ENCODE measurements at places on chromosomes 7 and 10. TPM values are rescaled to one million over a fixed set of nuclear protein-coding genes. Genes with fewer than 3 reads are reported as not detected.

- DNase-seq: no peak
These were observed 36.2 kb downstream of the KAT6B start for GRCh38 chr10:74862625-74863024.

DNA sequence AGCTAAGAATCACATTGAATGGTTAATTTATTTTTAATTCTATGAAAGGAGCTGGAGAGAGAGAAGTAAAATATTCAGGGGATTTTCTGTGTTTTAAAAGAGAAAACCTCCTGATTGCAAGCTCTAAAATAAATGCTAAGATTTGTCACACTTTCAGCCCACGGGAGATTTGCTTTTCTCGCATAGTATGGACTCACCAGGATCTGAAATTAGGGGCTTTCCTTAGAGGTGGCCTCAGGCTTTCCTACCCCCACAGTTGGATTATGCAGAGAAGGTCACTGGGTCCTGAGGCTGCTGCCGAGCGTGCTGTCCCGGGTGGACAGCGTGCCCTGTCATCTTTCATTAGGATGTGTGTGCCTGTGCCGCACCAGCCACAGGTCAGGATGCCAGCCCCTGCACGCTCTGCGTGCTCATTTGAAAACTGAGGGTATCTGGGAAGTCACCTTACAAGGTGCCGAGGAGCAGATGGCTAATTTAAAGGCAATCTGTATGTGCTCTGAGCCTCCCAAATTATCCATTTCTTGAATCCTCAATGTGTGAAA, 258.8 kb downstream of the CELF2 start:
- no peak for DNase-seq

MMP21 gene
- not detected for total RNA-seq

ARID5B gene
- total RNA-seq: 11.0 TPM

FGF8 gene
- total RNA-seq: not detected

DNA sequence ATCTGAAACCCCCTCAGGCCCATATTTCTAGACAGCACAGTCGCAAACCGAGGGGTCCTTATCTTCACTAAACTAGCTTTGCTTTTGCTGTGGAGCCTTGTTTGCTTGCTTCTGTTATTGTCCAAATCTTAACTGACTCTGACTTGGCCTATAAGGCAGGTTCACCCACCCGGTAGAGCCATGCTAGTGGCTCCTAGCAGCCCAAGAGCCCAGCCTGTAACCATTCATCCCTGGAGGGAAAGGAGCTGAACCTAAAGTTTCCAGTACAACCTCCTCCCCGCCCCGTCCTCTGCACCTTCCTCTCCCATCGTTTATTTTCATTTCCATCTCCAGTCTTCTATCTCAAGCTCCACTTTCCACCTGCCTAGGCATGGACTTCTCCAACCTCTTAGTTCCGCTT, 345.7 kb downstream of the PTPRN2 start:
- no peak for DNase-seq

GRCh38 chr10:52257692-52258075, 56.4 kb upstream of the DKK1 start:
- DNase-seq: no peak

PTPRN2 gene
- not detected for total RNA-seq

C10orf143 gene
- total RNA-seq: 1.1 TPM

DNA sequence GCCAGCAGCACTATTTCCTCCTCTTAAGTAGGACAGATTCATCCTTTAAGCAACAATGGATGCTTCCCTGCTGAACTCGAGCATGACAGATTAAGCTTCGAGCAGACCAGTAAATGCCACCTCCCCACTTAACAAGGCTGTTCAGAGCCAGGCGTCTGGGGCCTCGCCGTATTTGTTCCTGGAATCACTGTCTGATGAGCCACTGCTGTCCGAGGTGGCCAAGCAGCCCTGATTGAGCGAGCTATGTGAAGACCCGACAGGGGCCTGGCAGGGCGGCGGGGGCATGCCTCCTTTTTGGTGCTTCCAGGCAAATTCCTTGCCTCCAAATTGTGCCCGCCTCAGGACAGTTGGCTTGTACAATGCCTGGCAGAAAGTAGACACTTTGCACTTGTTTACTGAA, 862.6 kb downstream of the NRG3 start:
- DNase-seq: no peak

GTPBP10 gene
- 21.5 TPM for total RNA-seq

- DNase-seq: no peak
These were observed 68.1 kb upstream of the ITPRID1 start for GRCh38 chr7:31445686-31446355.

DNA sequence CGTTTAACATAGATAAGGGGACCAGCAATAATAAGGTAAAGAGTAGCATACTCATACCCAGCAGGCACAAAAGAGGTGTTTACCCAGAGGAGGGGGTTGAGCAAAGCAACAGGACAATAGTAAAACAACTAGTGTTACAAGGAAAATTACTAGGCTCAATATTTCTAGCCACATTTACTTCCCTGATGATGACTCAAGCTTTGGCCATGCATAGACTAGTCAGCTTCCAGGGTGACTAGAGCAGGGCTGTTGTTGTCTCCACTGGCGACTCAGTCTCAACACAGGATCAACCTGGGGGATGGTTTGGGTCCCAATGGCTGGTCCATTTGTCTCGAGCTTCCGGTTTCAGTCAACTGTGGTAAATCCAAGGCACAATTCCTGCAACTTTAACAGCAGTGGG, 217.7 kb upstream of the KCND2 start:
- peak; percentile 83 for DNase-seq

GRCh38 chr10:3668276-3668965, 116.6 kb downstream of the KLF6 start:
- peak; percentile 88 for DNase-seq

- DNase-seq: no peak
These were observed 30.6 kb downstream of the IL15RA start for GRCh38 chr10:5946786-5947185.

TLL2 gene
- 0.60 TPM for total RNA-seq

DNA sequence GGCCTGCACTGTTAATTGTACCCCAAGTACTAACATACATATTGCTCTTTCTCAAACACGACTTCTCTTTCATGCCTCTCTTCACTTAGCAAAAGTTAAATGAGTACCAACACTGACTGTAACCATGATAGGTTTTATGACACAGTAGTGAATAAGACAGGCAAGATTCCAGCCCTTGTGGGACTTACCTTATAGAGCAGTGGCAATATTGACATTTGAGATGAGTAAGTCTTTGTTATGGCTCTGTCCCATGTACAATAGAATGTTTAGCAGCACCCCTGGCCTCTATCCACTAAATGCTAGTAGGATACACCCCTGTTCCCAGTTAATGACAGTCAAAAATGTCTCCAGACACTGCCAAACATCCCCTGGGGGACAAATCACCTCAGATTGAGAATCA, 11.9 kb upstream of the COL1A2 start:
- DNase-seq: no peak

CYTH3 gene
- 38.0 TPM for total RNA-seq

DNA sequence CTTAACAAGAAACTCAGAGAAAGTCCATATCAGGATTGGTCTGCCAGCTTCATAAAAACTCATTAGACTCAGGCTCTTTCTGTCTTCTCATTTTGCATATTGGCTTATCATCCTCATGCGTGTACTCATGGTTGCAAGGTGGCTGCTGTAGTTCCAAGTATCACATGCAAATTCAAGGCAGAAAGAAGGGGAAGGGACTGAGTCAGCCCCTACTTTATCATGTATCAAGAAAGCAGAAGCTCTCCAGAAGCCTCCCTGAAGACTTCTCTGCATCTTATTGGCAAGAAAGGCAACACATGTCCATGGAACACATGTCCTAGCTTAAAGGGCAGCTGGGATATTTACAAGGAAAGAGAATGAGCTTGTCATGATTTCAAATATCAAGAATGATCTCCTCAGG, 19.4 kb upstream of the EZH2 start:
- no peak for DNase-seq

- DNase-seq: no peak
These were observed 147.5 kb upstream of the TCF7L2 start for GRCh38 chr10:112802411-112803022.

- no peak for DNase-seq
These were observed 6.7 kb upstream of the ADAM12 start for GRCh38 chr10:126394948-126395347.

OR6B1 gene
- total RNA-seq: not detected

- no peak for DNase-seq
These were observed 5.2 kb downstream of the DUSP5 start for GRCh38 chr10:110502851-110503301.

DNA sequence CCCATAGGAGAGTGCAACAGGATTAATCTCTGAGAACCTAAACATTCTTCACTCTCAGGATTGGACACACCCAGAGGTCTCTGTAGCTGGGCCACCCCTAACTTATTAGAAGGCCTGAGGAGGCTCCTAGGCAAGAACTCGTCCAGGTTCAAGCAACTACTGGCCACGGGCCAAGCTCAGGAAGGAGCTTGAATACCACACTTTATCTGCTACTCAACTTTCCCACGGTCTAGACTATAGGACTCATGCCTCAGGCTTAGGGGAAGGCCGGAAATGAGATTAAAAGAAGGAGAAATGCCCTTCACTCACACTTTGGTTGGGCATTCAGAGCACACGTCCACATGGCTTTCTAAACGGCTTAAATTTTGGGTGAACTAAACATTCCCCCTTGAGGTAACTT, 142.8 kb upstream of the PHYHIPL start:
- peak; percentile 1 for DNase-seq

TMEM270 gene
- total RNA-seq: not detected

GRCh38 chr10:46024948-46025347, 5.5 kb downstream of the NCOA4 start:
- no peak for DNase-seq

DNA sequence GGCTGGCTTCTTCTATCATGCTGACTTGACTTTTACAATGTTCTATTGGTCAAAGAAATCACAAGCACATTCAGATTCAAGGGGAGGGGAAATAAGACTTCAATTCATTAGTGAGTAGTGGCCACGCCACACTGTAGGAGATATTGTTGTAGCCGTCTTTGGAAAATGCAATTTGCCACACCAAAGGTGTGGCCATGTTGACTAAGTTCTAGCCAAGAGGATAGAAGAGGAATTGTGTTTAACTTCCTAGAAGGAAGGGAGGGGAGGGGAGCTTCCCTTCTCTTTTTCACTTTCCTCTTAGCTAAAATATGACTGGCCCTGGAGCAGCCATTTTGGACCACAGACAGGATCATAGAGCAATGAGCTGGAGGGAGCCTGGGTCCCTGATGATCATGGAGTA, 3.4 kb upstream of the PRKAR2B start:
- DNase-seq: no peak

MNX1 gene
- total RNA-seq: not detected

DNA sequence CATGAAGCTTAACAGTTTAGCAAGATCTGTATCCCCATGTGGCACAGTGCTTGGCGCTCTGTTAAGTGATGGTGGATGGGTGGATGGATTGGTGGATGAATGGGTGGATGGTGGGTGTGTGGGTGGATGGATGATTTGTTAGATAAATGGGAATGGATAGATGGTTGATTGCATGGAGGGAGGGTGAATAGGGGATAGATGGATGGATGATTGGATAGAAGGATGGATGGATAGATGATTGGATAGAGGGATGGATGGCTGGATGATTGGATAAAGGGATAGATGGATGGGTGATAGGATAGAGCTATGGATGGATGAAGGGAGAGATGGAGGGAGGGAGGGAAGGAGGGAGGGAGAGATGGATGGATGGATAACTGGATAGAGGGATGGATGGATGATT, 229.7 kb downstream of the CUX1 start:
- no peak for DNase-seq

- peak; percentile 35 for DNase-seq
These were observed 154.4 kb upstream of the NPY start for GRCh38 chr7:24129597-24129996.

DNA sequence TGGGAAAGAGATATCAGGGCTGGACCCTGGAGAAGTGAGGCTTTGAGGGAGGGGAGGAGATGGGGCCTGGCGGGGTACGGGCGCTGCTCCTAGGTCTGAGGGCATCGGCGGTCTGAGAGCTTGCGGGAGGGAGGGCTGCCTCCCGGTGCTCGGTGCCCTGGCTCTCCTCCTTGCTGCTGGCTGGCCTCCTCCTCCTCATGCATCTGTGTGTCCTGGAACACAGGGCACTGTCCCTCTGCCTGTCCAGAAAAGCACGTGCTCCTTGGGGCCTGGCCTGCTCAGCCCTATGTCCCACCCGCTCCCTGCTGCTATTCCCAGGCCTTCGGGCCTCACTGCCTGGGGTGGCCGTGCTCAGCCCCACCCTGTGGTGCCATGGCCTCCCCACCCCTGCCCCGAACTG, 166.9 kb downstream of the RNF216 start:
- no peak for DNase-seq

ACTR3C gene
- total RNA-seq: 2.9 TPM

- no peak for DNase-seq
These were observed 526.9 kb downstream of the KCNMA1 start for GRCh38 chr10:77110757-77111156.

DNA sequence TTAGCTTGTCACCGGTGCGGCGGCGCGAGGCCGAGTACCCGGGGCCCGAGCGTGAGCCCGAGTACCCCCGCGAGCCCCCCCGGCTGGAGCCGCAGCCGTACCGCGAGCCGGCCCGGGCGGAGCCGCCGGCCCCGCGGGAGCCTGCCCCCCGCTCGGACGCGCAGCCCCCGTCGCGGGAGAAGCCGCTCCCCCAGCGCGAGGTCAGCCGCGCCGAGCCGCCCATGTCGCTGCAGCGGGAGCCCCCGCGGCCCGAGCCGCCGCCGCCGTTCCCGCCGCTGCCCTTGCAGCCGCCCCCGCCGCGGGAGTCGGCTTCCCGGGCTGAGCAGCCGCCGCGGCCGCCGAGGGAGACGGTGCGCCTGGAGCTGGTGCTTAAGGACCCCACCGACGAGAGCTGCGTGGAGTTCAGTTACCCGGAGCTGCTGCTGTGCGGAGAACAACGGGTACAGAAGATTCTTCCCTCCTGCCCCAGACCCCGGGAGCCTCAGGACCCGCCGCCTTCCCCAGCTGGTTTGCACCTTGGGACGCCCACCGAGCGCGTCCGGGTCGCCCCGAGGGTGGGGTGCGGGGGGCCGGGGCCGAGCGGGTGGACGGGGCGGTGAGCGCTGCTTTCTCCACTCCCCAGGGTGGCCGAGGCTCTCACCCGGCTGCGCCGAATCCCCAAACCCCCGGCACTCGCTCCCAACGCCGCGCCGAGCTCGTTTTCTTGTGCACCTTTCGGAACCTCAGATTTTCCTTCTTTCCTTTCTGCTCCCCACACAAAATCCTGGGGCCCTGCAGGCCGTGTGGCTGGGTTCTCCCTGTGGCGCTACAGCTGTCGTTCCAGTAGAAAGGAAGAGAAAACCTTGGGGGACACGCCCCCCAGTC, 708 bp downstream of the UBN2 start:
- DNase-seq: no peak

ABCC2 gene
- 0.92 TPM for total RNA-seq

Data from foreskin keratinocyte (primary cell).